CD14-positive monocyte (primary cell): ENCODE measurements at places on chromosomes 5 and 9.

GRCh38 chr5:155953335-155953734 is 373.6 kb upstream of the SGCD start:
- DNase-seq: no peak

DNA sequence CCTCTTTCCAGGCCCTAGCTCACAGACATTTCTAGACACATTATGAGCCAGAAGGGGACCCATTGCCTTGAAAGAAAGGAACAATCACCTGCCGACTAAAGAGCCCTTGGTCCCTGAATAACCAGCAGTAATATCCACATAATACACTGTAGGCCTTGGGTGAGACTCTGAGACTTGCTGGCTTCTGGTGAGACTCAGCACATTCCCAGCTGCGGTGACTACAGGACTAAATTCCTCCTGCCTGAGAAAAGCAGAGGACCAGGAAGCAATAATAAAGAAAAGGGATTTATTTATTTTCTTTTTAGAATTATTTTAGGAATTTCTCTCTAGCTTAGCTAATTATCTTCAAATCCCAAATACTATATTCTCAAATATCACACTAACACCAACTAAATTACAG is 87.8 kb upstream of the RGS7BP start:
- DNase-seq: no peak

- DNase-seq: no peak
Measured at GRCh38 chr5:144142824-144143162, 27.7 kb downstream of the YIPF5 start.

- DNase-seq: no peak
Measured at GRCh38 chr5:127038550-127038949, 8.2 kb upstream of the MARCHF3 start.

DNA sequence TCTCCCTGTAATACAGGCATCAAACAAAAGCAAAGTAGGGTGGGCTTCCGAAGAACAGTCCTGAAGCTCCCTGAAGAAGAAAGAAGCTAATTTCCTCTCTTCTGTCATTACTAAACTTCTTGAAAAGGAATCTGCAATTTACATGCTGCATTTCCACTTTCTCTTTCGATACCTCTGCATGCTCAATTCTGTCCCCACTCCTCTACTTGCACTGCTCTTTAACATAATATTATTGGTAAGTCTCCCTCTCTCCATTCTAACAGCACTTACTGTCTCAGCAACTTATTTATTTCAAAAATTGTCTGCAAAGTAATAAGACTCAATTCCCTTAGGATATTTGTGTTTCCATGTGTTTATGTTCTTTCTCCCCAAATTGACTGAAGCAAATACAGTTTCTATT is 3.9 kb upstream of the PLPP1 start:
- no peak for DNase-seq

DNA sequence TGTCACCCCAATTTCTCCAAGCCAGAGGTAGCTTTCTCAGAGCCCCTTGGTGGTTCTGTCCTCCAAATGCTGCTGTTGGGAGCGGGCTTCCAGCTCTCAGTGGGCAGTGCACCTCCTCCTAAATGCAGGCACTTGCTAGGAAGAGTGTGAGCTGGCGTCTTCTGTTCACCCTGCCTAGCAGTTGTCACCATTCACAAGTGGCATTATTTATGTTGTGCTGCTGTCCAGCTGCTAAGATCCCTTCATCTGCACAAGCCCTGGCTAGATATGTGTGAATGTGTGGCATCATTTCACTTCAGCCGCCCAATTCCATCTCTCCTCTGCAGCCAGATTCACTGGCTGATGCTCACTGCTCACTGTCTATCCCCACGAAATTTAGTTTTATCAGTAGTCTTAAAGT is 43.7 kb downstream of the SLC36A1 start:
- DNase-seq: no peak

GRCh38 chr5:78004559-78004958 is 228.4 kb upstream of the TBCA start:
- DNase-seq: no peak

DNA sequence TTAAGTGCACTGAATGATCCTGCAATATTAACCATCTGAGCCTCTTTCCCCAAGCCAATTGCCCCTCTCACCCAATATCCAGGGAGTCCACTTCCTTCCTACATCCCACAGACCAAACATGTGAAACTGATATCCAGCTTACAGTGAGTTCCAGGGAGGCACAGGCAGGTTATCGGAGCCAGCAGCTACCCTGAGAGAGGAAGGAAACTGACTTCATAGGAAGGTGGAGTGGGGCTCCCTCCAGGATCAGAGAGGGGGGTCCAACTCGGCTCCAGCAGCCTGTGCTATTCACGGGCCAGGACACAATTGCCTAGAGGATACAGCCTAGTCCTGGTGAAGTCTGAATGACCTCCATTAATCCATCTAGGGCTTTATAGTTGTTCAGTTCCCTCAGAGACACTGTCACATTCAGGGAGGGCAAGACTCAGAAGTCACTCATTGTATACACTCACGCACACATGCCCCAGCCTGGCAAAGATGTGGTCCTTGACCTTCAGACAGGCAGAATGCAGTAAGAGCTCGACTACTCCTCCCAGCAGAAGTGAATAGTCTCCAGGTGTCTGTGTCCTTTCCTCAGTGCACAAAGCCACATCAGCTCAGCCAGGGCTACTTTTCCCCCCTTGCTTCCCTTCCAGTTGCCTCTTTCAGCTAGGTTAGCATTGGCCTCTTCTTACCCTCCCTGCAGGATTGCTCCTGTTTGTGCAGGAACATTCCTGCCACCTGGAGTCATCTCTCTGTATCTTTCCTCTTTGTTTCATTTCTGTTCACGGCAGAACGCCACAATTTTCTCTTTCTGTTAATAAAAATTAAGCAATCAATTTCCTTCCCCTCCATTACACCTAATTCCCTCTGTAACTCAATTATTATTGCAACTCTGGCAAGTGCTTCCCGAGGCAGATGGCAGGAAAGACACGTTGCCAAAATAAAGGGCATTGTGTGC is 501.7 kb downstream of the ARHGEF28 start:
- DNase-seq: no peak

- no peak for DNase-seq
Measured at GRCh38 chr5:38692781-38693527, 136.5 kb upstream of the LIFR start.

DNA sequence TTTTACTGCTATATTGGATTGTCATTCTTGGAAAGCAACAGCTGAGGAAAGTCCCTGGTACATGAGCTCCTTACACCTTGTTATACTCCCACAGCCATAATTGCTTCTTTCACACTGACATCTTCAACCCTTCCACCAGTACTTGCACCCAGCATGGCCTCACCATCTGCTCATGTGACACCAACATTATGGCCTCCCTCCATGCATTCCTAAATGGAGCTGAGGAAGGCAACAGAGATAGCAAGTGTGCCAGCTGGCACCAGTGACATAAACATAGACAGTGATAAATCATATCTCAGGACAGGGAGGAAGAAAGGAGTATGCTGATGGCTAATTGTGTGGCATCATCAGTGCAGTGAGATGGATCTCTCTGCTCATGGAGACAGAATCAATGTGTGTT is 119.5 kb downstream of the BAAT start:
- DNase-seq: no peak

- no peak for DNase-seq
Measured at GRCh38 chr9:130242270-130243014, 23.1 kb upstream of the HMCN2 start.

DNA sequence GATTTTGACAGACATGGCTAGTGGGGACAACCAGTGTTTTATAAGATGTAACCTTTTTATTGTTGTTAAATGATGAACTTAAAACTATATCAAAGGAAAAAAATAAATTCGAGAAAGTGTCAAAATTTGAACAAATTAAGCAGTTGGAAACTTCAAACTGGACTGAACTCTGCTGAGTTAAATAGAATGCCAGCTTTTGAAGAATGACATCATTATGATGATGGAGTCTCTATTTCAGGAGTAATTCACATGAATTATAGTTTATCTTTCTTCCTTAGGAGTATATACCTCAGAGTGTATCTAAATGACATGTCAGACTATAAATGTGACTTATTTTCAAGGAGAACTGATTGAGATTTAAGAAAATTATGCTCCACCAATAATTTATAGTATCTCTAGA is 125.2 kb downstream of the CAMK4 start:
- no peak for DNase-seq

- DNase-seq: no peak
Measured at GRCh38 chr5:53114988-53115387, 5.4 kb upstream of the MOCS2 start.

DNA sequence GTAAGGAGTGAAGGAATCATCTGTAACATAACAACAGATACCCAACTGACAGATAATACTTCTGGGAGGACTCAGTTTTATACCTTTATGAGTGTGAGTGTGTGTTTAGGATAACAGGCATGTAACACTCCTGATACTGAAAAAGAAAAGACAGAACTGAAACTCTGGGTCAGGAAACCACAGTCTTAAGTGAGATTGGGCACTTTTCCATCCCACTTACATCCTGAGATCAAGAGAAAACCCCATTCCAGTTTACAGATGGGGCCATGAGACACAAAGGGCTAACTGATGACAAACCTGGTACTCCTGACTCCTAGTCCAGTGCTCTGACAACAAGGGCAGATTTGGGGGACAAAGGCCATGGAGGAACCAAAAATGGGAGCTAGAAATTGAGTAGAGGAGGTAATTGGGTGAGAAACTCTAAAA is 18.0 kb downstream of the IL5 start:
- DNase-seq: no peak

DNA sequence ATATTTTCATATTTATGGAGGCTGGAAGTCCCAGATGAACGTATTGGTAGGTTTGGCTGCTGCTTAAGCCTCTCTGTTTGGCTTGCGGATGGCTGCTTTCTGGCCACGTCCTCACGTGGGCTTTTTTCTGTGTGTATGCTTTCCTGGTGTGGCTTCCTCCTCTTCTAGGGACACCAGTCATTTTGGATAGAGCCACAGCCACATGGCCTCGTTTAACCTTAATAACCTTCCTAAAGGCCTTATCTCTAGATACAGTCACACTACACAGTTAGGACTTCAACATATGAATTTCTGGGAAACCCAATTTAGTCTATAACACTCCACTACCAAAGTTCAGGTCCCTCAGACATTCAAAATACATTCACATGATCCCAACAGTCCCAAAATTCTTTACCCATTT is 26.9 kb downstream of the NUTM2F start:
- DNase-seq: no peak

DNA sequence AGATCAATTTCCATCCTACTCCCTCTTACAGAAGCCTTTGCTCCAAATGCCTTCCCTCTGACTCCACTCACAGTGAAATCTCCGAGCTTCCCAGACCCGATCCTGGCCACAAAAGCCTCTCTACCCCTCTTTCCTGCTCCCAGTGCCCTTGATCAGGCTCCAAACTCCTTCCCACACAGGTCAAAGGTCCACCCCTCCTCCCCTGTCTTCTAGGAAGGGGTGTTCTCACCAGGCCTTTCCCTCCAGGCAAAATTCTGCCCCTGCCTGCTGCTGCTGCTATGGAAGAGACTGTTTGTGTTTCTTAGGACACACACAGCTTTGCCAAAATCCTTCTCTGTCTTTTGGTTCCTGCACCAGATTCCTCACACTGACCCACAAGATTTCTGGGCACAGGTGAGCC is 85.8 kb upstream of the ALDH1A1 start:
- no peak for DNase-seq

- DNase-seq: no peak
Measured at GRCh38 chr5:1378096-1378495, 33.2 kb upstream of the CLPTM1L start.

DNA sequence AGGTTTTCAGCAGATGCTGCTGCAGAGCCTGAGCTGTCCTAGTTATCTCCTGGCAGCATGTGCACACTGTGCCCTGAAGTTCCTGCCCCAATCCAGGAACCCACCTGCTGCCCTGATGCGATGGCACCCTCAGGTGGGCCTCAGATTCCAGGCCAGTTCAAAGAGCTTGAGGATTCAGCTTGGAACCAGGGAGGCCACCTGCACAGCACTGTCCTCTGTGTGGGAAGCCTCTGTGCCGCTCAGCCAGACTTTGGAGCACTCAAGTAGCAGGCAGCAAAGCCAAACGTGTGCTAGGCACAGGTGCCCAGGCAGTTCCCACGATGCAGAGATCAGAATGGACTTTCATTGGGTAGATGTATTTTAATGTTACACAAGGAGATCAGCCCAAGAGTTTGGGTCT is 132.8 kb upstream of the RAPGEF1 start:
- DNase-seq: no peak

GRCh38 chr5:129748913-129749880 is 1.3 kb downstream of the MINAR2 start:
- DNase-seq: no peak

DNA sequence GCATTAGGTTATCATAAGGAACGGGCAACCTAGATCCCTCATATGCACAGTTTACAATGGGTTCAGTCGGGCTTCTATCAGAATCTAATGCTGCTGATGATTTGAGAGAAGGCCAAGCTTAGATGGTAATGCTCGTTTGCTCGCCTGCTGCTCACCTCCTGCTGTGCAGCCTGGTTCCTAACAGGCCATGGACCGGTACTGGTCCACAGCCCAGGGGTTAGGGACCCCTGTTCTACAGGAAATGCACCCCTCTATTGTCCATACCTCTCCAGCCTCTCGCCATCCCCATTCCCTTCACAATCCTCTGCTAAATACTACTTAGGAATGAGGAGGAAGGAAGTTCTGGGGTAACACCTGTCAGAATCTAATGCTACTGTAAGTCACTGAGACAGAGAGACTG is 75.1 kb downstream of the OXCT1 start:
- no peak for DNase-seq

- peak; percentile 95 for DNase-seq
Measured at GRCh38 chr5:448061-448765, 5.2 kb downstream of the EXOC3 start.

- no peak for DNase-seq
Measured at GRCh38 chr5:15835514-15835913, 335.5 kb downstream of the FBXL7 start.

- DNase-seq: no peak
Measured at GRCh38 chr5:134132372-134133187, 18.1 kb downstream of the TCF7 start.

DNA sequence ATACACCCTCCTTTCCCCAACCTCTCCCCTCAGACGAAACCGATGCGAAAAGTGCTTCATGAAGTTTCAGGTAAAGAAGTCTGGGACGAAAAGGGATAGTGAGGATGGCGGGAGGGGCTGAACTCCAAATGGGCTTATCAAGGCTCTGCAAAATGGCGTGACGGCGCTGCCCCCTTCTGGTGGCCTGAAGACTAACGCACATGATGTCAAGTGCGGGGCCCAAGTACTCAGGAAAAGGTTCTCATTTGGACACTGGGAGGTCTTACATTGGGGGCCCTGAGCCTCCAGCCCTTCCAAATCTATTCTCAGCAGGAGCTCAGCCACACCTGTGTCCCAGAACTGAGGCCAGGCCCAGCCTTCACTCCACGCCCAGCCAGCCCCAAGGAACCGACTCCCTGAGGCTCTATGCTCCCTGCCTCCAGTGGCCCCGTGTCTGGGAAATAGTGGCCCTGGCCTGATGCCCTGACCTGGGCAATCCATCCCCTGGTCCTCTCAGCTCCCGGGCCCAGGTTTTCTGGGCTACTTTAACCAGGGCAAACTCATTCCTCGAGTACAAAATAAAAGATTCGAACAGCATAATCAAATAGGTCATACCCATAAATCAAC is 119.9 kb downstream of the KCNIP1 start:
- peak; percentile 11 for DNase-seq
